NCI-H187 treated with DMSO at 0.1 percent for 48 hours (cell line): ENCODE measurements at places on chromosomes 3 and 15.
A peak's percentile ranks its signal among the peaks of the same experiment; 100 is the strongest.

- peak; percentile 19 for DNase-seq
Observed at GRCh38 chr3:123642182-123642956, 57.5 kb upstream of the HACD2 start.

DNA sequence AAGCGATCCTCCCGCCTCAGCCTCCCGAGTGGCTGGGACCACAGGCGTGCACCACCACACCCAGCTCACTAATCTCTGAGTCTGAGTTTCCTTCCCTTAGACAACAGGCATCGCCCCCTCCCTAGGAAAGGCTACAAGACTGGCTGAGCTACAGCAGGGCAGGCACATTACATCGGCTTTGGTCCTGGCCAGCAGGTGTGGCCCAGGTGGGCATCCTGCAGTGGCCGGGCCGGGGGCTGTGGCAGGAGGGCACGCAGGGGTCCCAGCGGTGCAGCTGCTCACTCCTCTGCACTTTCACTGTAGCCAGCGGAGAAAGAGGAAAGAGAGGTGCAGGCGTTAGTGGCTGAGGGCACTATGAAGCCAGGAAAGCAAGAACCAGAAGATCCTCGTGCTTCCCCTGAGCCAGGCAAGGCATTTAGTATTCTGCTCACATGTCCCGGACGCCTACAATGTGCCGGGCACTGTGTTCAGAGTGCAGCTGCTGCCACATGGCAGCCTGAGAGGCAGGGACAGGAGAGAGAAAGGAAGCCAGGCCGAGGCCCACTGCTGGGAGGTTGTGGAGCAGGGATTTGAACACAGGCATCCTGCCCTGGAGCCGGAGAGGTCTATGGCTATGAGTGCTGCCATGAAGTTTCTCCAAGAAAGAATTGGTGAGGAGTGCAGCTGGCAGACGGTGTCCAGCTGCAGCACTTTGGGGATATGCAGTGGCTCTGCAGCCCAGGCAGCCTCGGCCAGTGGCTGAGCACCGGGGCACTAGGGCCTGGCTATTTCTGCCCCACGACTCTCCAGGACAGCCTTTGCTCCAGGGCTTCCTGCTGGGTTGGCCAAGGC lies 22.3 kb downstream of the GRIP2 start:
- no peak for DNase-seq

DNA sequence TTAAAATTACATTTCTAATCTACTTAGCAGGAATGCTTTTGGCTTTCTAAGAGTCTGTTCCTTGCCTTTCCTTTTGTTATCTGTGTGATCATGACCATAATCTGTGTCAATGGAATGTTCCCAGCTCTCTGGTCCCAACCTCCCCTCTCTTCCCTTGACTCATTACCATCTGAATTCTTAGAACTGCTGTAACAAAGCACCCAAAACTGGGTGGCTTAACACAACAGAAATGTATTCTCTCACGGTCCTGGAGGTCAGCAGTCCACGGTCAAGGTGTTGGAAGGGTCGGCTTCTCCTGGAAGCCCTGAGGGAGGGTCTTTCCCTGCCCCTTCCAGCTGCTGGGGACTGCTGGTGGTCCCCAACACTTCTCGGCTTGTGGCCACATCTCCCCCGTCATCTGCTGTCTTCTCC lies 81.1 kb downstream of the LRRK1 start:
- DNase-seq: no peak

- no peak for DNase-seq
Observed at GRCh38 chr15:74769463-74770025, 12.3 kb upstream of the CSK start.

DNA sequence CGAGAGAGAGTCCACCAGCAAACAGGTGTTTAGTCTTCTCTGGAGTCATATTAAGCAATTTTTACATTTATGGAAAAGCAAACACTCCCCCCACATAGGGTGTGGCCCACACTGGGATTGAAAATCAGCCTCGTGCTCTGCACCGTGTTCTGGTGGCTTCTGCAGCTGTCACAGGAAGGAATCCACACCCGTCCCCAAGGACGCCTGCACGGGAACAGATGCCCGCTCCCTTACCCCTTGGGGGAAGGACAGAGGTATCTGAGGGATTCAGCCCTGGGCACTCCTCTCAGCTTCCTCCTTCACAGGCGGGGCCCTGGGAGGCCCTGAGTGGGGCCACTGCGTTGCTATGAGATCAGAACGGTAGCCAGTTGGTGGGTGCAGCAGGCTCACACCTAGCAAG lies 27.8 kb downstream of the LIPC start:
- no peak for DNase-seq

DNA sequence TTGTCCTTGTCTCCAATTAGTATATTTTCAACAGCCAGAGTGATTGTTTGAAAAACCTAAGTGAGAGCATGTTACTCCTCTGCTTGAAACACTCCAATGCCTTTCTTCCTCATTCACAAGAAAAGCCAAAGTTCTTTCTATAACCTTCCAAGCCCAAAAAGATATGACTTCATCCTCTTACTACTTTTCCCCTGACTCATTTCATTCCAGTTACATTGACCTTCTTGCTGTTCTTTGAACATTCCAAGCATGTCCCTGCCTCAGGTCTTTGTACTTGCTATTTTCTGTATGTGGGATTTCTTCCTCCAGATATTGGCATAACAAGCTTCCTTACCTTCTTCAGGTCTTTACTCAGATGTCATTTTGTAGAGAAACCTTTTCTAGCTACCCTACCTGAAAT lies 28.3 kb downstream of the EHHADH start:
- no peak for DNase-seq

DNA sequence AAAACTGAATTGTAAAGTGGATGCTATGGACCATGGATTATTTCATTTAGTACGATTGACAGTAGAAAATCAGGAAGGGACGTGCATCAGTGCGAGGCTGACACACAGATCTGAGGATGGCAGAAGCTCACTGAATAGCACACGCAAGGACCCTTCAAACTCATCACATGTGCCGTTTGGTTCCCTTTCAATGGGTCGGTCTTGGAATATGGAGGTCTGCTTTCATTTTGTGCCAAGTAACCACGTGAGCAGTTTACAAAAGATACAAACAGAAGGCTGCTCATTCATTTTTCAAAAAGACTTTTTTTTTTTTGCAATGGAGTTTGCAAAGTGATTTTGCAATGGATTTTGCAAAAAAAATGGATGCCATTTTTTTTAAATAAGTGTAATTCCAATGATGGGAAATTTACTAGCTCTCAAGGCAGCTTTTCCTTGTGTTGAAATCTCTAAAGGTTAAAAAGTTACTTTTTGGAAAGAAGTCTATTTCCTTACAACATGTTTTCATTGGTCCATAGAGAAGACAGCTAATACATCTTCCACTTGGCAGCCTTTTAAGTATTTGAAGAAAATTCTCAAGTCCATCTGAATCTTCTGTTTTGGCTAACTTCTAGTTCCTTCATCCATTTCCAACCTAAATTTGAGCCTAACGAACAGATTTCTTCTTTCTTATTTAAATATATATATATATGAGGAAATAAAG lies 392.3 kb upstream of the TPRG1 start:
- no peak for DNase-seq

- DNase-seq: no peak
Observed at GRCh38 chr3:115623044-115623868, at the start of gene GAP43. Gene GAP43, plus strand, starts transcription at chr3:115623510. Its CDS starts 180 bp downstream, at chr3:115623690.

DNA sequence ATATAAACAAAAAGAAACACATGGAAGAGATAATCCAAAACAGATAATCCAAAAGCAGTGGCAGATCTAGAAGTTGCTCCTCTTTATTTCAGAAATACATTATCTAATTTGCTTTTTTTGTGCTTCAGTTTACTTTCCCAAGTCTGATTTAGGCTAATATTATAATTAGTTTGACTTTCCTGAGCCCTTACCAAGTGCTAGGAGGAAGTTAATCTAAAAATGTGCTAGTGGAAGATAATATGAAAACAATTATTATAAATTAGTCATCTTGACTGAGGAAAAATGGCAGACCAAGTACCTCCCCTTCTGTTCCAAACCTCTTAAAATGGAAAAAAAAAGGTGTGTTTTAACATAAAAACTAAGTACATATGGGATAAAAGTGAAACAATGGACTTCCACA lies 17.5 kb downstream of the SLC9A9 start:
- DNase-seq: no peak
